ENCODE measurements at places on chromosomes 5 and 9.

DNA sequence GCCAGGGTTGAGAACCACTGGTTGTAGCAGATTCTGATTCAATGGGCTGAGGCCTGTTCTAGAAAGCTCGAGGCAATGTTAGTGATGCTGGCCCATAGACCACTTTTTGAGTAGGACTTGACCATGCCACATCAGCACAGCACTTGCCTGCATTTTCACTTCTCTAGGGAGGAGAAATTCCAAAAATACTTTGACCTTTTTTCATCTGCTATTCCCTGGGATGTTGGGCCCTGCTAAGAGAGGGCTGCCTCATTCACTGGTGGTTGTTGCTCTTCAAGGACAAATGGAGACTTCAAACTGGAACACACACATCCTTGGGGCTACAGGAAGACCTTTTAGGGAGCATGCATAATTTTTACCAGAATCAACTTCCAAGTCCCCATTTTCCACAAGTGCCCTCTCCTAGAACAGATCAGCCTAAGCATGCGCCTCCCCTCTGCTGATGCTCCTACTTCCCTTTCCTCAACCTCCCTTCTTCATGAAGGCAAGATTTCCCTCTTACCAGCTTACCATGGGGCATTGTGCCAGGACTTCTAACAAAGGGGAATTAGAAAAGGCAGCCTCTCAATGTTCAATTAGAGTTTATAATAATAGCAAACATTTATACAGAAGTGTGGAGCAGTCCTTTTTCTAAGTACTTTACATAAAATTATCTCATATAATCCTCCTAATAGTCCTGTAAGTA is 12.7 kb upstream of the TGFBI start:
- no peak for DNase-seq

- DNase-seq, result no peak
These were observed 57.9 kb upstream of the SIMC1 start for GRCh38 chr5:176180339-176180738.

DNA sequence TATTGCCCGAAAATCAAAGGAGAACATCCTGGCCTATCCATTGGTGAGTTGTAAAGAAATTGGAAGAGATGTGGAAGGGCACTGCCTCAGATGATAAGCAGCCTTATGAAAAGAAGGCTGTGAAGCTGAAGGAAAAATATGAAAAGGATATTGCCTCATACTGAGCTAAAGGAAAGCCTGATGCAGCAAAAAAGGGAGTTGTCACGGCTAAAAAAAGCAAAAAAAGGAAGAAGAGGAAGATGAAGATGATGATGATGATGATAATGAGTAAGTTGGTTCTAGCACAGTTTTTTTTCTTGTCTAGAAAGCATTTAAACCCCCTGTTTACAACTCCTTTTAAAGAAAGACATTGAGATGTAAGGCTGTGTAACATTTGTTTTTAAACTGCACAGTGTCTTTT is 59.8 kb upstream of the ZBED3 start:
- DNase-seq, result peak; percentile 44

DNA sequence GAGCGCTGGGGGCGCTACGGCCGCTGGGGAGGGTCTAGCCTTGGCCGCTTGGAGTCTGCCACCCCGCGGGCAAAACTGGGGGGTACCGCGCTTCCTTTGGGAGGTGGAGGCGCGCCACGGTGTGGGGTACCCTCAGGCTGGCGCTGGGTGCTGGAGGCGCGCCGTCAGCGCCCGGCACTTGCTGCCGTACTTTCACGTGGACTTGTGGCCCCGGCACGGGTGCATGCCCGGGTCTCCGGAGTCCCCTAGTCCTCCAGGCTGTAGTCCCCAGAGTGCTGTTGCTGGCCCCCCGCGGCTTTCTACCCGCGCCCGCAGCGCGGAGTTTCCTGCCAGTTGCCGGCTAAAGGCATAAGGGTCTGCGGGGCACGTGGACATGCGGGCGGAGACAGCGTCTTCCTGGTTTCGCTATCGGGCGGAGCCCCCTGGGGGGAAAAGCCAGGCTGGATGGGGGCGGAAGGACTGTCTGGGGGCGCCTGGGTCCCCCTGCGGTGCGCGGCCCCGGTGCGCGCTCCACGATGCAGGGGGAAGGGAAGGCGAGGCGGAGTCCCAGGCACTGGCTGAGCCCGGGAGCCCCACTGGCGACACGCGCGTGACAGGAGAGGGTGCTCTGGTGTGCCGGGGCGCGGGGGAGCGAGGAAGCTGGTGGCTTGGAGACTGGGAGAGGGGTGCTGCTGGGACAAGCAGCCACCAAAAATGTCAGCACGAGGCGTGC is 666 bp downstream of the PPARGC1B start:
- peak; percentile 80 for DNase-seq

DNA sequence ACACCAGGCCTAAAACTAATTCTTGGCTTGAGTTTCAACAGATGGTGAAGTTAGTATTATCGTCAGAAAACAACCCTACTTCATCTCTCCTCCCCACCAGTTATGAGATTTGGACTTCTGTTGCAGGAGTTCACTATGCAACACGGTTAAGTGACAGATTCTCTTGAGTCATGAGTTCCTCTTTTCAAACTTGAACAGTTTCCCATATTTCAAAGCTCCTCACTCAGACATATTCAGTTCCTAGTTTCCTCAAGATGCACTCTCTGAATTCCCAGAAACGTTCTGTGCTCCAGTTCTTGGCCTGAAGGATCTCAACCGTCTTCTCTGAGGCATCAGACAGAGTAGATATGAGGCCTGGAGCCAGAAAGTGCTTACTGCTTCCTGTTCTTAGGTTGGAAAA is 7.3 kb upstream of the PTGER4 start:
- peak; percentile 76 for DNase-seq

GRCh38 chr5:175092691-175093090 is 351.3 kb downstream of the DRD1 start:
- no peak for DNase-seq

GRCh38 chr5:136109453-136110135 is 23.1 kb upstream of the SMAD5 start:
- peak; percentile 18 for DNase-seq

DNA sequence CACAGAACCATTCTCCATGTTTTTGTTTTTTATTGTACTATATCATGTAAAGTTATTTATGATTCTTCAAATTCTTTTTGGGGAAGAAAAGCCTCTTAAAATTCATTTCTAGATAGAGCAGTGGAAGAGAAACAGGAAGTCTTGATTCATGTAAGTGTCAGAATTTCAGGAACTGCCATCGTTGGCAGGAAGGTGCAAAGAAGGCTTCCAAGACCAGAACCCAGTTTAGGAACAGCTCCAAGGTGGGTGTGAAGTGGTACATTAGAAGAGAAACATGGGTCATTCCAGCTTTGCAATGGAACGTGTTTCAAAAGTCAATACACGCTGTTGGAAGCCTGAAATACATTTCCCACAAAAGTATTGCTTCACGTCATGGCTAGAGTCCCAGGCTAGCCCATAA is 14.8 kb downstream of the SAXO1 start:
- peak; percentile 13 for DNase-seq

DNA sequence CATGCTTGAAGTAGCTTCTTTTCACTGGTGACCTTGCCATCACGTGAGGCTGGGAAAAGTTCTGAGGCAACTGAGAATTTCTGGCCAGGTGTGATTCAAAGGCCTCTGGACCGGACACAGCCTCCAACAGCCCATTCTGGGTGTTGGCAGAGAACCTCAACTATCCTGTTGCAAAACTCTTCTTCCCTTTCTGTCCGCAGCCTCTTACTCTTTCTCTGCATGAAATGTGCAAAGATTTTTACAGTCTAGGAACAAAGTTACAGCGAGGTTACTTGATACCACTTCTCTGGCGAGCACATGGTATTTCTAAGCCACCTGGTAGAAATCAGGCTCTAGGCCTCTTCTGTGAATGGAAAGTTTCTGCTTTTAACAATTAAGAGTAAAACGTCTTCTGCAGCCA is 79.2 kb downstream of the FREM1 start:
- no peak for DNase-seq

DNA sequence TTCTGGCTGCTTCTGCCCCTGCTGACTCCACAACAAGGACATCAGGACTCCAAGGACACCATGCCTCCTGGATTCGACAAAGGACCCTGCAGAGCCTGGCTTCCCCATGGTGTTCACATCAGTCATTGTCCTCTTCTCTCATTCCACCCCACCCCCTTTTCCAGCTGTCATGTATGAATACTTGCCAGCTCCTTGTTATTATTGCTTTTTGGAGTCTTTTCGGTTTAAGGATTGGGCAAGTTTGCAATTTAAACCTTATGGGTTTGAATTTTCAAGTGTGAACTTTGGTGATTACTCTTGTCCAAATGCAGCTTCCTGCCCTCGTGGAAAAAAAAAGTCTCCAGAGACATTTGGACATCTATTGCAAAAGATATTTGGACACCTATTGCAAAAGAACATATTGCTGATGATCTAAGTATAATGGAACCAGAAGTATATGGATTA is 14.2 kb upstream of the LVRN start:
- no peak for DNase-seq

DNA sequence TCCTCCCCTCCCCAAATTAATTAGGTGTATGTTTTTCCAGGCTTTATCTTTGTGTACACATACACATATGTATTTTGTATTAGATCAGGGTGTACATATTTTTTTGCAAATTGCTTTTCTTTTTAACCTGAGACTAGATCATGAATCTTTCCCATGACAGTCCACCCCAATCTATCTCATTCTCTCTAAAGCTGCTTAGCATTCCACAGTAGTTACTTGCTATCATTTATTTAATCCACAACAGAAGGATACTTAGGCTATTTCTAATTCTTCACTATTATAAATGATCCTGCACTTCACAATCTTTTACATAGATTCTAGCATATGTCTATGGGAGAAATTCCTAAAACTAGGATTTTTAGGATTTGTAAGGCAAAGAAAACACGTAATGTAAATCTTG is 43.9 kb downstream of the SH3RF2 start:
- DNase-seq, result no peak

DNA sequence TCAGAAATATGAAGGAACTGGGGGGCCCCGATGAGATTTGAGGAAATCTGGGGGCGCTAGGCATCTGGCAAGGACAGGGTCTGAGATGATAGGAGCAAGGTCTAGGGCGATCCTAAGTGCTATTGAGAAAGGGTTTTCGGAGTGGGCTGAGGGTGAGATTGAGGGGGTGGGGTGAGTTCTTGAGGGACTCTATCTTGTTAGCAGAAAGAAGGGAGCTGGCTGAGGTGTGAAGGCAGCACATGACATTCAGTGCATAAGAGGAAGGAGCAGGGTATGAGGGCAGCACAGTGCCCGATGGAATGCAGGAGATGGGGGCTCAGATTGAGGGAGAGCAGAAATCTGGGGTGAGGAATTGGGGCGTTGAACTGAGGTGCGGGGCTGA is 640 bp downstream of the TRIM32 start:
- DNase-seq, result peak; percentile 17

DNA sequence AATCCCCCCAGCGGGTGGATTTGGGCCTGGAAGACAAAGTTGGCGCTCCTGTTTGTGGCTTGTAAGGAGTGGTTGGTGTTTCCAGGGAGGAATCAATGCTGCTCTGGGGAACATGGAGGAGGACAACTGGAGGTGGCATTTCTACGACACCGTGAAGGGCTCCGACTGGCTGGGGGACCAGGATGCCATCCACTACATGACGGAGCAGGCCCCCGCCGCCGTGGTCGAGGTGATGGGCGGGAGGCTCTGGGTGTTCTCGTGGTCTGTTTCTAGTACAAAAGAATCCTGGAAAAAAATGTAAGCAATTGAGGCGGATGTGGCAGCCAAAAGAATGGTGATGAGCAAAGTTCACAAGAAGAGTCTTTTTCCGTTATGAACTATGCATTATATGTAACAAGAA is 7.2 kb downstream of the SDHA start:
- no peak for DNase-seq

GRCh38 chr9:123738648-123739047 is 191.3 kb downstream of the DENND1A start:
- DNase-seq, result no peak

- DNase-seq, result no peak
These were observed 15.5 kb upstream of the TARS1 start for GRCh38 chr5:33425314-33425713.

DNA sequence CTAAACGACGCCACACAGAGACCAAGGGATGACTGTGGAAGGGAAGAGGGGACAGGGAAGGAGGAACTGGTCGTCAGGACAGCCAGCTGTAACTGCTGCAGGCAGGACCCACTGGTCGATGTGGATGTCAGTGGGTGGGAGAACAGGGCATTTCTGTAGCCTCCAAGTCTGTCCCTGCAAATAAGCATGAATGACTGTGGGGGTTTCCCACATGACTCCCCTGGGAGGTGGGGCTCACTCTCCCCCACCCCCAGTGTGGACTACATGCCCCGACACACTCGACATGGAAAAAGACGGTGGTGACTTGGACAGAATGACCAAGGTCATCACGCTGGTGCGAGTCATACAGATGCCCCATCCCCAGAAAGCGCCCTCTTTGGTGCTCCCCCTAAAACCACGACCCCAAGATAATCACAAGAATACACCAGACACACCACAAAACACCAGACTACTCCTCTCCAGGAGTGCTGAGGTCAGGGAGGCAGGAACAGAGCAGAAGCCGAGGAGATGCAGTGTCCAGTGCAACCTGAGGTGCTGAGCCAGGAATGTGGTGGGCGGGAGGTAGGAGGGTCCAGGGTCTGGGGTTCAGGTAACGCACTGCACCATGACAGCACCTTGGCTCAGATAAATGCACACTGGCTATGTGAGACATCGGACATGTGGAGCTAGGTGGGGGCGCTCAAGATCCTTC is 64.9 kb downstream of the SECISBP2 start:
- DNase-seq, result no peak

- no peak for DNase-seq
These were observed 32.9 kb upstream of the DTWD2 start for GRCh38 chr5:119021149-119021732.

GRCh38 chr5:102617191-102618187 is 118.7 kb upstream of the SLCO6A1 start:
- DNase-seq, result no peak

GRCh38 chr5:60018091-60018490 is 124.6 kb upstream of the PDE4D start:
- no peak for DNase-seq

DNA sequence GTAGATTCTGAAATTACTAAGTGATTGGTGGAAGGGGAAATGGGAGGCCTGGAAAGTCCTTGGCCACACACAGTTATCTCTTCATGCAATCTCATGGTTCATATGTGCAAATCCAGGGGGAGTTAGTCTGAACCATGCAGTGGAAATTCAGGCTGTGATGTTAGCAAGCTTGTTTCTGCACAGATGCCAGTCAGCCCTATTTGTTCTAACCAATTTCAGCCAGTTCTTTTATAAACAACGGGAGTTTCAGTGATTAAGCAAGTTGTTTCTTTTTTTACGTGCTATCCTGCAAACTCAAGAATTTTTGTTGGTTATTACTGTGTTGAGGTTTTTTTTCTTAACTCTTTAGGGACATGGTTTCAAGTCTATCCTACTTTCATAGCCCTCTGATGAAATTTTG is 298.0 kb downstream of the FER start:
- DNase-seq, result no peak

- peak; percentile 66 for DNase-seq
These were observed 17.6 kb upstream of the TARS1 start for GRCh38 chr5:33423018-33423630.

GRCh38 chr5:145588113-145588512 is 247.0 kb downstream of the PRELID2 start:
- DNase-seq, result no peak
